ENCODE measurements at places on chromosomes 4 and X. TPM values are rescaled to one million over a fixed set of nuclear protein-coding genes. Genes with fewer than 3 reads are reported as not detected.

IL9R gene
- total RNA-seq, result 5.3 TPM

MID2 gene
- 5.1 TPM for total RNA-seq

DNA sequence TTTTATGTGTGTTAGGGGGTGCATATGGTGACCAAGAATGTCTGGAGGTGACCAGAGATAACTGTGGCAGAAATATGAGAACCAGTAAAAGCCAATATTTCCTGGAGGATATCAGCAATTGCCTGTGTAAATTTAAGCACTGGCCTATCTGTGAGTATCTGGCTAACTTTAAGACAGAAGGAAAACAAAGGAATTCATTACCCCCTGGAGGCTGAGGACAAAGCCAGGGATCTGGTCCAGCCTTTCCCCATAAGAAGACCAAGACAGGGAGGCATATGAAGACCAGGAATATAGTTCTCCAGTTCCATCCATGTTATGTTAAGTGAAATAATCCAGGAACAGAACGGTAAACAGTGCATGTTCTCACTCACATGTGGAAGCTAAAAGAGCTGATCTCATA, 49.2 kb downstream of the MFAP3L start:
- H3K4me1 ChIP-seq, result no peaks in the 10 kb centered on the region
- H3K27me3 ChIP-seq, result peaks cover 2% of the 10 kb centered on the region
- H3K27ac ChIP-seq, result no peak overlapping the region
- H3K36me3 ChIP-seq, result no peaks in the 10 kb centered on the region

GRCh38 chr4:168050002-168050401, 42.3 kb upstream of the ANXA10 start:
- H3K4me3 ChIP-seq, result no peak overlapping the region
- no peaks in the 10 kb centered on the region for H3K27me3 ChIP-seq
- no peaks in the 10 kb centered on the region for H3K36me3 ChIP-seq
- no peak for DNase-seq

DNA sequence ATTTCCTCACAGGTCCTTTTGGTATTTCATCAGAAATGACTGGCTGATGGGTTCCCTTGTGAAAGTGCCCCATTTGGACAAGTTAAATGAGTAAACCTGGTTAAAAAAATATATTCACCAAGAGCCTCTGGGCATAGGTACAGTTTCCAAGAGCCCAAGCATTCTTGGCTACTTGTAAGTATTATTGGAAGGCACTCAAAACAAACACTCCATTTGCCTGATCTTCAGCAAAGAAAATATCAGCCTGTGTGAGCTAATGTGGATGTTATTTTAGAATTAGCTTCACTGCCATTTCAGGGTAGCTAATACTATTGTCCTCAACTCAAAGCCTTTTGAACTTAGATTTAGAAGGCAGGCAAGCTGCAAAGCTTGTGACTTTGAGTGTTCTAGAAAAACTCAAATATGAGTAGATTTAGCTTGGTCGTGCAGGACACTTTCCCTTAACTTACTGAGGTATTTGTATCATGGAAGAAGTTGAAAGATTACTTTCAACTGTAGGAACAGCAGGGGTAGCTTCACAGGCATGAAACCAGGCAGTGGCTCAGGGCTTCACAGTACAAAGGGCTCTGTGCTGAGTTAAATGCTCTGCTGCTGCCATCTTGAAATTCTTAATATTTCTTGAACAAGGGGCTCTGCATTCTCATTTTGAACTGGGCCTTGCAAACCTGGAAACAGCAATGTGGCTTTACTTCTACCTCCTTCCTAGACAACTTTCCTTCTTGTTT, 177.2 kb downstream of the AMELX start:
- no peak overlapping the region for H3K27ac ChIP-seq
- no peak for DNase-seq
- no peaks in the 10 kb centered on the region for H3K36me3 ChIP-seq
- peaks cover 3% of the 10 kb centered on the region for H3K27me3 ChIP-seq
- no peak overlapping the region for H3K4me3 ChIP-seq

Measured in activated T-helper 1 cell treated with anti-CD3 and anti-CD28 coated beads, Interleukin-12 subunit alpha, Interleukin-12 subunit beta, Interleukin-2, Interleukin-4 antibody, amounts not matched to agents 30 ng/mL and 10 ng/mL and 1 ng/mL, durations not matched to agents 14 hours and 24 hours and 36 hours (primary cell).